ENCODE measurements at places on chromosomes 12 and 14. TPM values are rescaled to one million over a fixed set of nuclear protein-coding genes. Genes with fewer than 3 reads are reported as not detected.

The CEP128 gene
- 7.9 TPM for total RNA-seq

- H3K4me1 ChIP-seq = peaks cover 43% of the 10 kb centered on the region
- H3K27me3 ChIP-seq = no peaks in the 10 kb centered on the region
- H3K4me3 ChIP-seq = no peak overlapping the region
- DNase-seq = no peak
- H3K27ac ChIP-seq = no peak overlapping the region
Measured at GRCh38 chr12:67280088-67280487, 10.9 kb downstream of the CAND1 start.

GRCh38 chr14:50350975-50351374 lies 38.9 kb downstream of the DMAC2L start:
- no peak overlapping the region for H3K4me3 ChIP-seq
- DNase-seq = no peak
- H3K27me3 ChIP-seq = no peaks in the 10 kb centered on the region
- peaks cover 8% of the 10 kb centered on the region for H3K4me1 ChIP-seq
- H3K27ac ChIP-seq = no peak overlapping the region

The PTPRR gene
- not detected for total RNA-seq

Data from MCF 10A (cell line).